ENCODE measurements at places on chromosomes 2 and 18. TPM values are rescaled to one million over a fixed set of nuclear protein-coding genes. Genes with fewer than 3 reads are reported as not detected.

DNA sequence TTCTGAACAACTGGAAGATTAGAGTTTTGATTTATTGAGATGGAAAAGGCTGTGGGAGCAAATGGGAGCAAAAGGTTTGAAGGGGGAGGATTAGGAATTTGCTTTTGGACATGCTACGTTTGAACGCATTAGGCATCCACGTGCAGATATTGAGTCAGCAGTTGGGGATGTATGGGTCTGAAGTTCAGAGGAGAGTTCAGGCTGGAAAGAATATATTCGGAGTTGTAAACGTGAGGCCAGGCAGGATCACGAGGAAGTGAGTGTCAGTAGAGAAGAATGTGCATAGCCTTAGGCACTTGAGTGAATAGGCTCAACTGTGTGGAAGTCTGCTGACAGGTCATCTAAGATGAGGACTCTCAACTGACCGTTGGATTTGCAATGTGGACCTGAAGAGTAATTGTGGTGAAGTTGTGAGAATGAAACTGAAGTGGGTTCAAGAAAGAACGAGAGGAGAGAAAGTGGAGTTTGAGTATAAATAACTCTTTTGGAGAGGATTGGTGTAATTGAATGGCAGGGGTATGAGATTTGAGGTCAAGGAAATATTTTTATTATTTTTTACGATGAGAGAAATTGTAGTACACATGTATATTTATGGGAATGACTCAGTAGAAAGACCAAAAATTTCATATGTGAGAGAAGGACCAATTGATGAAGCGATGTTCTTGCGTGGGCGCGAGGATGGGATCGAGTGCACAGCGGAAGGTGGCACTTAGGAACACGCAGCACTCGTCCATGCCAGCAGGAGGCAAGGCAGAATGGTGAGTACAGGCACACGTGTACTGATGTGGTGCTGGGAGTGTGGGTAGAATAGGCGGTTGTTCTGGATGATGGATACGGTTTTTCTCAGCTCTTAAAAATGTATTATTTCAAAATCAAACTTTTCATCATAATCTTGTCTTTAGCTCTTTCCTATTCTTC, 40.5 kb upstream of the POLE4 start:
- peak; percentile 98 for DNase-seq

- DNase-seq: no peak
Measured at GRCh38 chr2:58967736-58968135, 726.6 kb upstream of the FANCL start.

- DNase-seq: no peak
Measured at GRCh38 chr2:203761121-203761520, 54.7 kb downstream of the CD28 start.

- no peak for DNase-seq
Measured at GRCh38 chr2:227025510-227025909, 138.5 kb downstream of the COL4A4 start.

SULT1C4 gene
- total RNA-seq: not detected

ACVR2A gene
- 4.1 TPM for total RNA-seq

FRZB gene
- not detected for total RNA-seq
